Epithelial cell of esophagus (primary cell): ENCODE measurements at places on chromosomes 6 and 20.

GRCh38 chr6:44624226-44624625 lies 236.7 kb downstream of the CDC5L start:
- DNase-seq, result no peak

- DNase-seq, result no peak
These were observed 200.3 kb upstream of the FAM83B start for GRCh38 chr6:54646069-54646950.

- DNase-seq, result peak; percentile 44
These were observed 61.7 kb upstream of the HMGN3 start for GRCh38 chr6:79296211-79296610.

DNA sequence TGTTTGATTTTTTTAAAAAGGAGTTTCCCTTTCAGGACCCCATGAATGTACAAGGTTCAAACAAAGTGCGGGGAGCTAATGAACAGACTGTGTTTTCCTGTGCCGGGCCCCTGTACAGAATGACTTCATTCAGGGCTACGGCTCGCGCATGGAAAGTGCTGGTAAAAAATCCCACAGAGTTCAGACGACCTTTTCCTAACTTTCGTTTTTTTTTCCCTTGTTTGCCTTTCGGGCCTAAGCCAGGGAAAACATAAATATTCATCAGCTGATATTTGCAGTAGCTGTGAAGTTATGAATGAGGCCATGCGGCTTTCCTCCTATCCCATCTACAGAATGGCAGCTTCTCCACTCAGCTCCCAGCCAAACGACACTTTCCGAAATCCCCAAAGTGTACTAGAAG lies 74.0 kb downstream of the HAO1 start:
- DNase-seq, result no peak

DNA sequence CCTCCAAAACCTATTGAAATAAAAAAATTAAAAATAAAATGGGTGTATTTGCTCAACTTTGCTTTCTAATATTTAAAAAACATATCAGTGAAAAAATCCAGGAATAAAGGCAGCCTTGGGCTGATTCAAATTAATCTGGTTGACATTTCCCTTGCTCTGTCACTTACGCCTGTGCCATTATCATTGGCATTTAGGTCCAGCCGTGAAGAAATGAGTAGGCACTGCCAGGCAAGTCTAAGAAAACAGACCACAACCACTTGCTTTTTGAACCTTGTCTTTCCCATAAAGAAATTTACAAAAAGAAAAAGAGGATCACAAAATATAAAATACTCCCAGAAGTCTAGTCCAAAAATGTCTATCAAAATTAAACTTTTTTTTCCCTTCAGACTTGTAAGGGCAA lies 59.2 kb upstream of the HBS1L start:
- no peak for DNase-seq

DNA sequence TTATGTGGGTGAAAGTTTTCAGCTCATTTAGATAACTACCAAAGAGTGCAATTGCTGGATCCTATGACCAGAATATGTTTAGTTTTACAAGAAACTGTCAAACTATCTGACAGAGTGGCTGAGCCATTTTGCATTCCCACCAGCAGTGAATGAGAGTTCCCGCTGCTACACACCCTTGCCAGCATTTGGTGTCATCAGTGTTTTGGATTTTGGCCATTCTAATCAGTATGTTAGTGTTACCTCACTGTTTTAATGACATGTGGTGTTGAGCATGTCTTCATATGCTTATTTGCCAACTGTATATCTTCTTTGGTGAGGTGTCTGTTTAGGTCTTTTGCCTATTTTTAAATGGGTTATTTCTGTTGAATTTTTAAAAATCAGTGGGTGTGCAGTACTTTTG lies 120.9 kb downstream of the CFAP61 start:
- no peak for DNase-seq

GRCh38 chr6:53894091-53894490 lies 99.3 kb downstream of the LRRC1 start:
- peak; percentile 71 for DNase-seq

- DNase-seq, result no peak
These were observed 22.4 kb downstream of the ITCH start for GRCh38 chr20:34385464-34385863.

GRCh38 chr6:40809627-40810026 lies 222.5 kb upstream of the LRFN2 start:
- DNase-seq, result no peak

DNA sequence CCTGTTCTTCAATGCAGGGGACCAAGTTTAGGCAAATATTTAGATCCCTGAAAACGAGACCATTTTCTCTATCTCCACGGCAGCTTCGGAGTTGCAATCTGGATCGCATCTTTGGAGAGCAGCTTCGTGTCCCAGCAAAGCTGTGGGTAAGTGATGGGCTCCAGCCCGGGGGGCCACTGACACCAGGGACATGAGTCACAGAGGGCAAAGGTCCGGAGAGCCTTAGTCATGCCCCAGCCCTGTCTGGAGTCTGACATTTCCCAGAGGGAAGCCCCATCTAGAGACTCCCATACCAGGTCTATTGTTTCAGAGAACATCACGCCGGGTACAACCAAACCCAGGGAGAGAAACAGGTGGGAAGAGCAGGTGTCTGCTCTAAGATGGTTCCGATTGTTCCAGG lies 95.9 kb downstream of the NFATC2 start:
- peak; percentile 44 for DNase-seq

DNA sequence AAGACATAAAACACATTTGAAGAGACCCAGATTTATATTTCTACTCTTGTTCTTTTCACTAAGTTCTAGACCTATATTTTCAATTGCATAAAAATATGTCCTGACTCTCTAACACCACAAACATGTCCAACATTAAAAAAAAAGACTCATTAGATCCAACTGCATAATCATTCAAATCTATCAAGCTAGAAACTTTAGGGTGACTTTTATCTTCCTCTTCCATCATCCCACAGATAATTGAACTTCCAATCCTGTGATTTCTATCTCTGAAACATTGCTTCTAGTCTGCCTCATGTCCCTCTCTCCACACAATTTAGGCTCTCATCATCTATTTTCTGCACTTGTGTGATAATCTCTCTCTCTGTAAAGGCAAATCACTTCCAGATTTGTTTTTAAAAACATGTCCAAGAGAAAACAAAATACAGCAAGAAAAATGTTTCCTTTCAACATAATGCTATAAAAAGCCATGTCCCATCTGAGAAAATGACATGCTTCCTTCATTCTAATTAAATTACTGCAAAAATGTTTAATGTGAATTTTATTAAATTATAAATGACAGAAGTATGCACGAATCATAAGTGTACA lies 615.9 kb downstream of the RNF144B start:
- DNase-seq, result no peak

DNA sequence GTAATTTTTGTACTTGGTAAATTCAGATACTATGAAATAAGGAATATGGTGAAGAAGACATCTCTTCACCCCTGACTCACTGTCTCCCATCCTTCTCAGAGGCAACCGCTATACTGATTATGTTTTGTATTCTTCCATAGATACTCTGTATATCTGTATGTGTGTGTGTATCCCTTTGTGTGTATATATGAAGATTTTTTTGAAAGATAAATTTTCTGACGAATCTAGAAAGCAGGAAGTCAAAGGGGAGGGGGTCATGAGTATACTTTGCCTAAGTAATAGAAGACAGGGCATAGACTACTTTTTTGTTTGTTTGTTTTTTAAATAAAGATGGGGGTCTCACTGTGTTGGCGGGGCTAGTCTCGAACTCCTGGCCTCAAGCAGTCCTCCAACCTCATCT lies 48.2 kb downstream of the TOP1 start:
- no peak for DNase-seq

DNA sequence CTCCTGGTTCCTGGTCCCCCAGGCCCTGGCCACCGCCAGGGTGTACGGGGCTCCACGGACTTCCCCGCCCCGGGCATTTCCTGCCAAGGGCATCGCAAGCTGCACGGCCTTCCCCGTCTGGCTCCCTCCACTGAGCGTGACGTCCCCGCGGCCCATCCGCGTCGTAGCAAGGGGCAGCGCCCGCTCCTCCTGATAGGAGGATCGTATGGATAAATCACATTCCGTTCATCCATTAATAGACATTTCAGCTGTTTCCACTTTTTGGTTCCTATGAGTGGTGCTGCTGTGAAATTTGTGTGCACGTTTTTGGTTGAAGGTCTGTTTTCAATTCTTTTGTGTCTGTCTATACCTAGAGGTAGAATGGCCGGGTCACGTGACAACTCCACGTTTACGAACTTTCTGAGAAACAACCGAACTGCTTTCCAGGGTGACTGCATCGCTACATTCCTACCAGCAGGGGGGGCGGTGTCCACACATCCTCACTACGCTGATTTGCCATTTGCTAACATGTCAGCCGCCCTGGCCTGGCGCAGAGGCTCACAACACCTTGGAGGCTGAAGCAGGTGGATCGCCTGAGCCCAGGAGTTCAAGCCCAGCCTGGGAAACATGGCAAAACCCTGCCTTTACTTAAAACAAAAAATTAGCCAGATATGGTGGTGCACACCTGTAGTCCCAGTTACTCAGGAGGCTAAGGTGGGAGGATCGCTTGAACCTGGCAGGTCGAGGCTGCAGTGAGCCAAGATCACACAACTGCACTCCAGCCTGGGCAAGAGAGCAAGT lies 37.7 kb downstream of the KCNQ2 start:
- peak; percentile 6 for DNase-seq

DNA sequence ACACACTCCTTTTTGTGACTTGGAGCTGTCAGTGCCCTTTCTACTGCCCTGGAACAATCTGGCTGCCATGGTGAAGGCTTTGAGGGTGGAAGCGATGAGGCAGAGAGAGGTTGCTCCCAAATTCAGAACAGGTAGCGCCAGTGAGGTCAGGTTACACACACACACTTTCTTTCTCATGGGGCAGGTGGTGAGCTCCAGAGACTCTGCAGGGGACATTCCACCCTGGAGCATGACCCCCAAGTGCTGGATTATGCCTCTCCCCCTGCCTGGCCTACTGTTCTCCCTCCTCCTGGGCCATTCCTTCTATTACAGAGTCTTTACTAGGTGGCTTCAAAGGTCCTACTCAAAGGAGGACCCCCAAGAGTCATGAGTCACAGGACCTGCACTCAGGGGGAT lies 98.0 kb downstream of the EYA2 start:
- no peak for DNase-seq

GRCh38 chr20:37558779-37559178 lies 31.1 kb upstream of the BLCAP start:
- no peak for DNase-seq

DNA sequence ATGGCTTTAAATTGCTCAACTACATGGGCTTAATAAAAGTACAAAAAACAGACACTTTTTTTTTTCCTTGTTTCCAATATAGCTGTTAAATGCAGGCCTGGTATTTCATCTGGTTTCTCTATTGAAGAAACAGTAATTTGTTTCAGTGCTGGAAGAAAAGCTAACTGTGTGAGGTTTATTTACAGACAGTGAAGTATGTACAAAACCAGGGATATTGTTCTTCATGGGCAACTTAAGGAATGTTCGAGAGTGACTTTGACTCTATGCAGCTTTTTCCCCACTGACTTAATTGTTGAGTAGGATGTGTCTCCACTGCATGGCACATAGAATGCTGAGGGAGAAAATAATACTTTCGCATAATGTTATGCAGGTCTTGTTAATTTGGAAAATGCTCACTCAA lies 31.0 kb upstream of the PRL start:
- DNase-seq, result no peak

- no peak for DNase-seq
These were observed 130.7 kb upstream of the KCNK16 start for GRCh38 chr6:39453241-39453640.

- DNase-seq, result no peak
These were observed 176.6 kb downstream of the BCKDHB start for GRCh38 chr6:80282913-80283554.

DNA sequence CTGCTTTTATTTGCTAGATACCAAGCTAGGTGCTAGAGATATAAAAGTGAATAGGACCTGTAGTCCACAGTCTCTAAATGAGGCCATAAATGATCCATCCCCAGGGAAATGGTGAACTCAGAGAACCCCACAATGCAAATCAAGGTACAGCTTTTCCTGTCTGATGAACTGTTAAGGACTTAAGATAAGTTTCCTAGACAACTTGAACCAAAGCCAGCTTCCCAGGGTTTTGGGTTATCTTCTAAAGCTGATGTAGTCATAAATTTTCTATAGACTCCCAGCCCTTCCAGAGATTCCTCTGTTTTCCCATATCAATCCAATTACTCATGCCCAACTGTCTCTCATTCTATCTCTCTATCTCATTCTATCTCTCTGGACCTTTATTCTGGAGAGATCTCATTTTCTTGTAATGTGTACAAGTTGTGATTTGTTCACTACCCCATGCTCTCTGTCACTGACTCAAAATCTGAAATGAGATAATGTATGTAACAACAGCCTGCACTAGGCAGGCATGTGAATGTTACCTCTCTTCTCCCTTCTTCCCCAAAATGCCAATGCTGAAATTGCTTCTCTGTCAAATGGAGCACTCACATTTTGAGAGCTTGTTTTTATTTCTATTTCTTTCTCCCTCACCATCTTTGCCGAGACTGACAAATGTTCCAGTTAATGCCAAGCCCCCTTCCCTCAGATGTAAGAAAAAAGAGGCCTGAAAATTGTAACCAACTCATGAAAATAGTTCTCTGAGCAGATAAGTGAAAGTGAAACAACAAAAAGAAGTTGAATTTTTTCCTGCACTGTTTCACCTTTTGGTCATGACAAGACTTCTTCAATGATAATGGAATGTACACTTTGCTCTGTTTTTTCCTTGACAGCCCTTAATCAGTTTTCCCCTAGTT lies 279.9 kb downstream of the SLC35F1 start:
- no peak for DNase-seq

DNA sequence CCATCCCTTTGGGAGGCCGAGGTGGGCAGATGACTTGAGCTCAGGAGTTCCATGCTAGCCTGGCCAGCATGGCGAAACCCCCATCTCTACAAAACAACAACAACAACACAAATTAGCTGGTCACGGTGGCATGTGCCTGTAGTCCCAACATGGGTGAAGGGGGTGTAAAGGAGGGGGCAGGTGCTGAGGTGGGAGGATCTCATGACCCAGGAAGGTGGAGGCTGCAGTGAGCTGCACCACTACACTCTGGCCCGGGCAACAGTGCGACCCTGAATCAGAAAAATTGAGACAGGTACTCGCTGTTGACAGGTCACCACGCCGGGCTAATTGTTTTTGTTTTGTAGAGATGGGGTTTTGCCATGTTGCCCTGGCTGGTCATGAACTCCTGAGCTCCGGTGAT lies 4.2 kb downstream of the SCAF8 start:
- DNase-seq, result no peak

GRCh38 chr6:158759966-158760617 lies 59.1 kb downstream of the EZR start:
- DNase-seq, result no peak

GRCh38 chr6:15269011-15269410 lies 23.1 kb downstream of the JARID2 start:
- DNase-seq, result no peak

DNA sequence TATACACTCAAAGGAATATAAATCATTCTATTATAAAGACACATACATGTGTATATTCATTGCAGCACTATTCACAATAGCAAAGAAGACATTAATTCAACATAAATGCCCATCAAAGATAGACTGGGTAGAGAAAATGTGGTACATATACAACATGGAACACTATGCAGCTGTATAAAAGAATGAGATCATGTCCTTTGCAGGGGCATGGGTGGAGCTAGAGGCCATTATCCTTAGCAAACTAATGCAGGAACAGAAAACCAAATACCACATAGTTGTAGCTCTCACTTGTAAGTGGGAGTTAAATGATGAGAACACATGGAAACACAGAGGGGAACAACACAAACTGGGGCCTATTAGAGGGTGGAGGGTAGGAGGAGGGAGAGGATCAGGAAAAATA lies 121.0 kb upstream of the LOC128125822 start:
- DNase-seq, result no peak

GRCh38 chr20:23640018-23640601 lies 2.4 kb upstream of the CST3 start:
- no peak for DNase-seq
